Stomach (tissue), 19 donors: ENCODE measurements at places on chromosomes 11 and 22. TPM values are rescaled to one million over a fixed set of nuclear protein-coding genes. Genes with fewer than 3 reads are reported as not detected.

DNA sequence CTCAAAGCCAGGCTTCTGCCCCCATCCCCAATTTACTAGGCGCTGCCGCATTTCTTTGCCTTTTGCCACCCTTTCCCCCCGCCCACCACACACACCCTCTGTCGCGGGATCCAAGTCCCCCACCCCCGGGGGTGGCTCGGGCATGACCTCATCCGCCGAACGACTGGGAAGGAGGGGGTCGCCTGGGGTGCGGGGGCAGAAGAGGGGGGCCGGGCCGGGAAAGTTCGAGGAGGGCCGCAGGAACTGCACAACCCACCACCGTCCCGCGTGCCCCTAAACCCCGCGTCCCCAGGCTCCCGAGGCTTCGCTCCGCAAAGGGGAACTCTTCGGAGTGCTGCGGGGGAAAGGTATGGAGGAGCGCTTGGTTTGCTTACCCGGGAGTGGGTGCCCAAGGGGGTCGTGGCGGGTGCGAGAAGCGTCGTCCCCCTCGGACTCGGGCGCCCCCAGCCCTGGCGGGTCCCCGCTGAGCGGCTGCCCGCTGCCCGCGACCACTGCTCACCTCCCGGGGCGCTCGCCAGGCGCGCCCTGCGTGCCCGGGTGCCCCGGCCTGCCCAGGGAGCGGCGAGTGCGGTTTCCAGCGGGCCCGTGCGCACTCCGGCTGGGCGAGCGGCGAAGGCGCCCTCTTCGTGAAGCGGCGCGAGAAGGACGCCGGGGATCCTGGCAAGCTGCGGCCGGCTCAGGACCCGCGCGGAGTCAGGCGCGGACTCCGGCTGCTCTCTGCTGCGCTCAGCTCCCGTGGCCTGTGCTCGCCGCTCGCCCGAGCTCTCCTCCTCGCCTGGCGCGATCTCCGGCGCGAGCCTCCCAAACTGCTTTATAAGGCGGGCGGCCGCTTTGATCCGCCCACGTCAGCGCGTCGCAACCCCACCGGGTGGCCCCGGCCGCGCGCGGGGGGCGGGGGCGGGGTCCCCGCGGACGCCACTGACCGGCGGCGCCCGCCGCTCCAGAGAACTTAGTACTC lies 4.0 kb upstream of the WNT11 start:
- peak overlapping the region; percentile 70 for H3K27ac ChIP-seq
- no peaks in the 10 kb centered on the region for H3K36me3 ChIP-seq
- DNase-seq = peak; percentile 50
- H3K27me3 ChIP-seq = peaks cover 5% of the 10 kb centered on the region

DNA sequence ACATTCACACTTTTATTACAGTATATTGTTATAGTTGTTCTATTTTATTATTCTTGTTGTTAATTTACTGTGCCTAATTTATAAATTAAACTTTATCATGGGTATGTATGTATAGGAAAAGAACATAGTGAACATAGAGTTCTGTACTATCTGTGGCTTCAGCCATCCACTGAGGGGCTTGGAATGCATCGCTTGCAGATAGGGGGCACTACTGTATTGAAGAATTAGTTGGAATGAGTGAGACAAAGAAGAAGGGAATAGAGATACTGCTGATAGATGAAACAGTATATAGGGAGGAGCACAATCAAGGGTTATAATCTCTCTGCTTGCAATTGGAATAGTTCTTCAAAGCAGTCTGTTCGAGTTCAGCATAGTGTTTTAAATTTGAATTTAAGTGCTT lies 432.2 kb downstream of the RAB38 start:
- H3K4me3 ChIP-seq = no peak overlapping the region
- H3K36me3 ChIP-seq = no peaks in the 10 kb centered on the region
- H3K27me3 ChIP-seq = no peaks in the 10 kb centered on the region
- H3K4me1 ChIP-seq = no peaks in the 10 kb centered on the region
- no peak for DNase-seq
- no peak overlapping the region for H3K27ac ChIP-seq

The RPS19BP1 gene
- 684 TPM for total RNA-seq

DNA sequence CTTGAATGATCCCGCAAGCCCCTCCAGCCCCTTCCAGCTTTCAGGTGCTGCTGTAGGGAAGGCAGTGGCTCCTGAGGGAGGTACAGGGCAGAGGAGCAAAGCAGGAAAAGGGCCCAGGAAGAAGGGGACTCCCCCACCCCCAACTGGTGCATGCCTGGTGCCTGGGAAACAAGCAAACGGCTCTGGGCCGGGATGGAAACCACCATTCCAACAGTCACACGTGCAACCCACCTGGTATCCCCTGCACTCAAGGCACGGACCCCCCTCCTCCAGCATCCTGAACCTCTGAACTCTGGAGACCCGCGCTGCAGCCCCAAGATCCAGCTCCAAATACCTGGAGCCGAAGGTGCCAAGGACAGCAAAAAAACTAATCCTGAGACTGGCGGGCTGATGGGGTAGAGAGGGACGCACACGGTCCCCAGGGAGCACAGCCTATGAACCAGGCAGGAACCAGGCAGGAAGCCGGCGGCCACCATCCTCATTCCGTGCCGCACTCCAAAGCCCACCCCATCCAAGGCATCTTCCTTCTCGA lies 537 bp downstream of the SCN4B start:
- DNase-seq = no peak
- H3K4me3 ChIP-seq = peak overlapping the region; percentile 50

The RAB3IL1 gene
- 4.0 TPM for total RNA-seq

- no peaks in the 10 kb centered on the region for H3K4me1 ChIP-seq
- no peaks in the 10 kb centered on the region for H3K36me3 ChIP-seq
- no peak overlapping the region for H3K4me3 ChIP-seq
- H3K27ac ChIP-seq = no peak overlapping the region
- DNase-seq = no peak
These were observed 36.0 kb upstream of the EED start for GRCh38 chr11:86208572-86208971.
